CD4-positive, alpha-beta T cell treated with Interferon alpha-2 for 1 hour (primary cell): ENCODE measurements at places on chromosomes 6 and 20.

DNA sequence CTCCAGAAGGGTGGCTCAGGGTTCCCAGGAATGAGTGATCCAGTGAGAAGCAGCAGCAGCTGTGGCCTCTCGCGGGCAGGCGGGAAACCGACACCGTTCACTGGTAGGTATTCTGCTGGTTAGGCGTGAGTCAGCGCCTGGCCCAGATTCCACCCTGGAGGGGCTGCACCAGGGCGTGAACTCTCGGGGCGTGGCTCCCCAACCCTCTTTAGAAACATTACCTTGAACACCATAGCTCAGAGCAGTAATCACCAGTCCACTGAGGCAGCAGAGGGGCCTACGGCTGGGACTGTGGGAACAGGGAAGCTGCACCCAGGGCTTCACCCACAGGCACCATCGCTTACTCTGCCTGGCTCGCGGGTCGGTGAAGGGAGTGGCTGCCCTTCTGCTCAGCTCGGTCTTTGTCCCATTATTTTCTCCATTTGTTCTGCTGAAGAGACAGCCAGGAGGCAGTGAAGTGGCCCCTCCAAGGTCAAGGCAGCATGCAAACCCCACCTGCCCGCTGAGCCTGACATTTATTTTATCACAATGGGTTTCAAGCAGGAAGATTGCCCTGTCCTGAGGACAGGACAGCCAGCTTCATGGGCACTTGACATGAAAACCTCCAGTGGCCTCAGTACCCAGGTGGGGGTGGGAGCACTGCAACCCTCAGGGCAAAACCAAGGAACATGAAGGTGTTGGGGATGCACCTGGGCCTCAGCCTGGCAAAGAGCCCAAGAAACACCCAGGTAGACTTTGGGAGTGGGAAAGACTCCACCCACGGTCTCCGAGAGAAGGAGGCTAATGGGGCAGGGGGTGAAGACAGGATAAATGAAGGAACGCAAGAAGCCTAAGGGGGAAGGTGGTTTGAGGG is 51.0 kb upstream of the CD93 start:
- DNase-seq: no peak

DNA sequence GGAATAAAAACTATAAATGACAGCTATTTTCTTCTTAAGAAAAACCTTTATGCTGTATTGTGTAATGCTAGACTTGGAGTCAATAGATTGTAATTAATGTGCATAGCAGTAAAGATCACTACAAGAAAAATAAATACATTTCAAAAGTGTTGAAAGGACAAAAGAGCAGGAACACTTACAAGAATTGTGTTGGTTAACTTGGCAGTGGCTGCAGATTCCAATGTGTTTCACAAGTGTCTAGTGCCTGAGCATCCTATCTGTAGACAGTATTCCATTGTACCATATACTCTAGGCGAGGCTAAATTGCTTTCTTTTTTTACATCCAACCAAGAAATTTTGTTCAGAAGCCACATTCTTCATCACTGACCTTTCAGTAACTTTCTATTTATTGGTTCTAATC is 924.1 kb downstream of the EPHA7 start:
- DNase-seq: no peak

DNA sequence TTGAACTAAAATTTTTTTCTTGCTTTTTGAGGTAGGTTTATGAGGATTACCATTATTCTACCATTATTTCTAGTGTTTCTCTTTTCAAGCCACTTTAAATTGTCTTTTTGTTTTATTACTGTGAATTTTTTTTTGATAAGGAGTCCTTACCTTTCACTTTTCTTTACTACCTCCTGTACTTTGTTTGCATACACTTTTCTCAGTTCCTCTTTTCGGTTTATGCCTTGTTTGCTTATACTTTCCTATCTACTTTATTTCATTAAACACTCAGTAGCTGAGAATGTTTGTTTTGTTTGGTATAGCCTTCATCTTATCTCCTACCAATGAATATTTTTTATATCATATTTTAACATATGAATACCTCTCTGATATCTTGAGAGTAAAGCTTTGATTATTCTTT is 147.9 kb downstream of the TFAP2B start:
- DNase-seq: no peak

- DNase-seq: no peak
Measured at GRCh38 chr6:167649476-167649875, 177.2 kb upstream of the AFDN start.

DNA sequence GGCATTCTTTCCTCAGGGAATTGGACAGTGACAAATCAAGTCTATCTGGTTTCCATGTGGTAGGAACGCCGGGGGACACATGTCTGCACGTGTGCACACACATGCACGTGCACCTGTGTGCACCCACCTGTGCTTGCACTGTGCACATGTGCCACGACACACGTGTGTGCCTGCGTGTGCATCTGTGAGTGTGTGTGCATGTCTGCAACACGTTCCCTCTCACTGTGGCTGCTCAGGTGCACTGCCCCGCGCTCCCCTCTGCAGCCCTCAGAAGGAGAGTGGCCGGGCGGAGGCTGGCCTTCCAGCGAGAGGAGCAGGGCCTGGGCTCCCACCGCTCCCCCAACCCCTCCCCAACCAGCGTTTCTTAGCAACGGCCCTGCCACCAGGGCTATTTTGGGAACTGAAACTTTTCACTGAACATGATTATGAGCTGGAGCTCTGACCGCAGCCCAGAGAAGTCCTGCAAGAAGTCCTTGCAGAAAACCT is 147.8 kb downstream of the PHACTR3 start:
- DNase-seq: peak; percentile 37

- no peak for DNase-seq
Measured at GRCh38 chr20:62463651-62464424, 12.0 kb downstream of the GATA5 start.

GRCh38 chr20:50569864-50570836 is 60.0 kb downstream of the PTPN1 start:
- peak; percentile 50 for DNase-seq

- DNase-seq: no peak
Measured at GRCh38 chr20:20462185-20462584, 94.3 kb downstream of the INSM1 start.

- DNase-seq: no peak
Measured at GRCh38 chr6:40326714-40327421, 260.3 kb downstream of the LRFN2 start.

- no peak for DNase-seq
Measured at GRCh38 chr6:28794175-28795002, 129.4 kb downstream of the TRIM27 start.

DNA sequence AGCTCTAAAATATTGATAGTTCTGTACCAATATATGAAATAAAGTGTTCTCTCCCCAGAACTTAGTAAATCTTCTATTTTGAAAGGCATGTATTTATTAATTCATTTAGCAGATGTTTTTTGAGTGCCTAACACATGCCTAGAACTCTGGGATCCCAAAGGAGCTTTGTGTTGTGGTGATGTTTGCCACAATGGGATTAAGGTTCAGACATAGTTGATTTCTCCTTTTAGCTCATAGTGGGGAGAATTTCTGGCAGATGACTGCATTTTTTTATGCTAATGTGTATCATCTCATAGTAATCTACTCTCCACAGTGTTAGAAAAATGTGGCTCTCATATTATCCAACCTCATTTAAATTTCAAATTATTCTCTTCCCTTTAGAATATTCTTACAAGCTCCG is 21.7 kb downstream of the MYB start:
- no peak for DNase-seq

- no peak for DNase-seq
Measured at GRCh38 chr6:5731435-5731834, 275.3 kb downstream of the NRN1 start.
